ENCODE measurements at places on chromosomes 3 and 15. TPM values are rescaled to one million over a fixed set of nuclear protein-coding genes. Genes with fewer than 3 reads are reported as not detected.

Gene TMEM40
- total RNA-seq, result 0.27 TPM

Gene GSK3B
- total RNA-seq, result 25.3 TPM

Gene CLDN16
- not detected for total RNA-seq

Gene SCN5A
- total RNA-seq, result 0.38 TPM

Gene ATP13A4
- not detected for total RNA-seq

Gene HESX1
- total RNA-seq, result 0.72 TPM

Gene CYP11A1
- total RNA-seq, result not detected

Gene GOLGA8G
- total RNA-seq, result not detected

Gene PAQR9
- total RNA-seq, result 2.2 TPM

Gene USP4
- total RNA-seq, result 13.8 TPM

Gene CHRM5
- total RNA-seq, result not detected

Gene PP2D1
- total RNA-seq, result not detected

Gene PLS1
- total RNA-seq, result 10.5 TPM

Gene LYSMD4
- total RNA-seq, result 3.3 TPM

Gene RTP3
- total RNA-seq, result not detected

Gene CHRFAM7A
- 4.6 TPM for total RNA-seq

Gene CSPG4
- total RNA-seq, result 0.13 TPM

Gene PIGZ
- total RNA-seq, result 1.5 TPM

Gene ARGFX
- total RNA-seq, result not detected

Gene CADM2
- total RNA-seq, result 0.11 TPM

Gene ASB14
- total RNA-seq, result not detected

Gene LRRK1
- 19.9 TPM for total RNA-seq

Gene MYLK
- total RNA-seq, result 16.7 TPM

Gene LINGO1
- 10.0 TPM for total RNA-seq

Gene MYO5C
- total RNA-seq, result 5.2 TPM

Gene C3orf70
- total RNA-seq, result 0.02 TPM

Gene SMCO1
- total RNA-seq, result not detected

Gene NR1I2
- total RNA-seq, result not detected

Gene PIERCE2
- total RNA-seq, result 4.2 TPM

Gene AKAP13
- 120 TPM for total RNA-seq

Gene PLA2G4E
- total RNA-seq, result not detected

Gene PPARG
- total RNA-seq, result 41.4 TPM

Gene ARPIN
- total RNA-seq, result 14.3 TPM

Gene CCPG1
- total RNA-seq, result 34.5 TPM

Gene SPRED1
- total RNA-seq, result 6.3 TPM

Gene LRRC28
- 17.1 TPM for total RNA-seq

Gene KBTBD8
- 0.40 TPM for total RNA-seq

Gene DIS3L
- total RNA-seq, result 33.9 TPM

Gene TMEM202
- total RNA-seq, result not detected

Gene EBLN2
- 0.44 TPM for total RNA-seq
